ENCODE measurements at places on chromosomes 13 and 19. TPM values are rescaled to one million over a fixed set of nuclear protein-coding genes. Genes with fewer than 3 reads are reported as not detected.

TMEM59L gene
- not detected for total RNA-seq

GRCh38 chr13:41032691-41033376, 13.7 kb upstream of the ELF1 start:
- no peak for DNase-seq

GRCh38 chr13:100860866-100861265, 186.3 kb upstream of the TMTC4 start:
- no peak for DNase-seq

- DNase-seq, result no peak
These were observed 9.1 kb upstream of the SLC35E1 start for GRCh38 chr19:16581145-16581970.

GPC6 gene
- 11.6 TPM for total RNA-seq

CRX gene
- total RNA-seq, result not detected

RXFP2 gene
- total RNA-seq, result not detected

SPTBN4 gene
- total RNA-seq, result not detected

CCDC124 gene
- 46.0 TPM for total RNA-seq

LILRA1 gene
- not detected for total RNA-seq

DNA sequence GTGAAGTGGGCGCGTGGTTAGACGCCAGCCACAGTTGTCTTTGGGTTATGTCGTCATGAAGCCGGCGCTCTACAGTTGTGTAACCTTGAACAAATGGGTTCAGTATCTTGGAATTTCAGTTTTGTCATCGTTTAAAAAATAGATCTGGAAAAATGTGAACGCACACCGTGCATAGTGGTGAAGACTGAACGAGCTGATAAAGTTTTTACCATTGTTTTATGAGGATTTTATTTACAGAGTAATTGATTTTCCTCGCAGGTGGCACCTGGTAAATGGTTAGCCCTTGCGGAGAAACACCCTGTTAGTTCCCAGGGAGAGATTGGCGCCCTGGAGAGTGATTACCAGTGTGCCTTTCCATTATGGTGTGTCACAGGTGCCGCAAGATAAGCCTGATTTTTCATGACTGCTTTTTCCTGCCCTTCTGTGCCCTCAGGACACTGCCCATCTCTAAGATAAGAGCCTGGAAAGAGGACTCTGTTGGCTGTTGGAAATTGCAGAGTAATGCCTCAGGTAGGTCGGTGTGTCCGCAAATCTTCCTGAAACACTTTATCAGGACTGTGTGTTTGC, 577 bp downstream of the ZNF181 start:
- no peak for DNase-seq

DNA sequence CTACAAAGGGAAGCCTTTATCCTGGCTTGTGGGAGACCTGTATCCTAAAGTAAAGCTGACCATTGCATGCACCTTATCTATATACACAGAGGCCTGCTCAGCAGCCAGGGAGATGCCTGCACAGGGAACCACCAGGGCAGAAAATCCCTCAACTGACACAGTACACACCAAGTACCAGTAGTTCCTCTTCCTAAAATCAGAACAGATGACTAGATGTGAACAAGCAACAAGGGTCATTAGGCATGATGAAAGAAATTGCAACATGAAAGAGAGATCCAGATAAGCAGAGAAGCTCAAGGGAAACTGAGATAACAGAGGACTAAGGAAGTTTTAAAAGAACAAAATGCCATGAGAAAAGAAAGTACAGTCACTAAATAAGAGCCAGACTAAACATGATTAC, 39.7 kb upstream of the SLC7A9 start:
- DNase-seq, result no peak

DNA sequence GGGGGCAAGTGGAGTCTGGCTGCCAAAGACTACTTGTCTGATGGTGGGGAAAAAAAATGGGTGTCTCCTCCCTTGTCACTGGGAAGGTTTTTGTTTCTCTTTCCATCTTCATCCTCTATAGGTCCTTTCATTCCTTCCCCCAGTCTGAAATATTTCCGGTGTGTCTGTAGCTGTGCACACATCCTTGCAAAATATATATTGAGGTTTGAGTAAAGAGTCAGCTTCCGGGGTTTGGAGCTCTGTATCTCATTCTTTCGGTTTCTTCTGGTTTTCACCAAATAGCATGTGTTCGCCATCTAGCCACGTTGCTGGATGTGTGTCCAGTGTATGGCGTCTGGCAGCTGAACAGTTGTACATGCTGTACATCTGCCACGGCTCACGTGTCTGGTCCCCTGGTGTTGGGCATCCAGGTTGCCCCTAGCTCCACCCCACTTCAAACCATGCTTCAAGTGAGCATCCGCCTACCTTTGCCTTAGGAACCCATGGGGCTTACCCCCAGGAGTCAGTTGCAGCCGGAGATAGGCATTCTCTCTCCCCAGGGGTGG, 142.2 kb downstream of the SIPA1L3 start:
- no peak for DNase-seq

CPB2 gene
- total RNA-seq, result 0.37 TPM

- DNase-seq, result no peak
These were observed 15.1 kb downstream of the PRAM1 start for GRCh38 chr19:8487137-8487851.

GRCh38 chr13:48735571-48735970, 81.8 kb downstream of the CYSLTR2 start:
- no peak for DNase-seq

TEKTIP1 gene
- not detected for total RNA-seq

- no peak for DNase-seq
These were observed 15.3 kb downstream of the NAXD start for GRCh38 chr13:110630566-110631119.

WDR87 gene
- total RNA-seq, result 0.14 TPM

GRCh38 chr19:5953680-5954213, 24.2 kb downstream of the RANBP3 start:
- no peak for DNase-seq

MTUS2 gene
- total RNA-seq, result 28.1 TPM

- no peak for DNase-seq
These were observed 257.6 kb downstream of the DLEU7 start for GRCh38 chr13:50585674-50586413.

C1QTNF9 gene
- total RNA-seq, result not detected

GRCh38 chr13:94394723-94395122, 84.8 kb downstream of the DCT start:
- no peak for DNase-seq

- no peak for DNase-seq
These were observed 32.5 kb upstream of the CACTIN start for GRCh38 chr19:3658870-3659745.

DNA sequence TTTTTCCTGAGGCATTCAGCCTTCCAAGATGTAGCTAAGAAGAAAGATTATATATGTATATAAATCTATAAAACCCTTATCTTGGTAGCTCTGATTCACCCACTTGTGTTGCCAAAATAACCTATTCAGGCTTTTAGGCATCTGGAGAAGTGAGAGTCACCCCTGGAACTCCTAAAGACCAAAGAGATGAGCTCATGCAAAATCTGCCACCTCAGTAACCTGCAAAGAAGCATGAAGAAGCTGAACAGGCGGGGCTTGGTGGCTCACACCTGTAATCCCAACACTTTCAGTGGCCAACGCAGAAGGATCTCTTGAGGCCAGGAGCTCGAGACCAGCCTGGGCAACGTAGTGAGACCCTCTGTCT, 393.7 kb downstream of the FOXO1 start:
- no peak for DNase-seq

DNA sequence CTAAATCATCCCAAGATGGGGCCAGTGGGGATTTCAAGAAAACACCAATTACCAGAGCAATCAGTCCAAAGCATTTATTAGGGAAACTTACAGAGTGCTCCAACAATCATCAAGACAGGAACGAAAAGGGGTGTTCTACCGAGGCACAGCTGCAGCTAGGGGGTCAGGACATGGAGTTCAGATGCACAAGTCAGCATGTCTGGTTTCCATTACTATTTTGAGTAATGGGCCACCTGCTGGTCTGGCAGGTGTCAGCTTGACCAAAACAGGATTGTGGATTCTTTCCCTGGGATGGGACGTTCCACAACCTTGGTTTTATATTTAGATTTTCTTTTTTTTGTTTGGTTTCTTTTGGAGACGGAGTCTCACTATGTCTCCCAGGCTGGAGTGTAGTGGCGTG, 3.9 kb upstream of the UBL5 start:
- no peak for DNase-seq

DNA sequence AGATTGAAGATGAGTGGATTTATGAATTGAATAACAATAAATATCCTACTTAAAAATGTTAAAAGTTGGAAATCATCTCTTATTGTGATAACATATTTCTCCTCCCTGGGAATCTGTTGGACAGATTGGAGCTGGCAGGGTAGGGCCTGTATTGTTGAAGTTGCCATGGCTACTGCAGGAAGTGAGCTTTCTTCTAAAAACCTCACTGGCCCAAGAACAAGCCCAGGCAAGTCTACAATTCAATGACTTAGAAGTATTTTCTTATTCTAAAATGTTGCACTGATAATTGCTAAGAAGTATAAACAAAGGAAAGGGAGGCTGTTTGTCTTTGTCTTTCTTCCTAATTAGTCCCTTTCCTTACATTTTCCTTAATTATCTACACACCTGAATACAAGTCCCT, 112.1 kb downstream of the DLEU7 start:
- DNase-seq, result no peak

PRKCG gene
- not detected for total RNA-seq

ZNF296 gene
- not detected for total RNA-seq

DNA sequence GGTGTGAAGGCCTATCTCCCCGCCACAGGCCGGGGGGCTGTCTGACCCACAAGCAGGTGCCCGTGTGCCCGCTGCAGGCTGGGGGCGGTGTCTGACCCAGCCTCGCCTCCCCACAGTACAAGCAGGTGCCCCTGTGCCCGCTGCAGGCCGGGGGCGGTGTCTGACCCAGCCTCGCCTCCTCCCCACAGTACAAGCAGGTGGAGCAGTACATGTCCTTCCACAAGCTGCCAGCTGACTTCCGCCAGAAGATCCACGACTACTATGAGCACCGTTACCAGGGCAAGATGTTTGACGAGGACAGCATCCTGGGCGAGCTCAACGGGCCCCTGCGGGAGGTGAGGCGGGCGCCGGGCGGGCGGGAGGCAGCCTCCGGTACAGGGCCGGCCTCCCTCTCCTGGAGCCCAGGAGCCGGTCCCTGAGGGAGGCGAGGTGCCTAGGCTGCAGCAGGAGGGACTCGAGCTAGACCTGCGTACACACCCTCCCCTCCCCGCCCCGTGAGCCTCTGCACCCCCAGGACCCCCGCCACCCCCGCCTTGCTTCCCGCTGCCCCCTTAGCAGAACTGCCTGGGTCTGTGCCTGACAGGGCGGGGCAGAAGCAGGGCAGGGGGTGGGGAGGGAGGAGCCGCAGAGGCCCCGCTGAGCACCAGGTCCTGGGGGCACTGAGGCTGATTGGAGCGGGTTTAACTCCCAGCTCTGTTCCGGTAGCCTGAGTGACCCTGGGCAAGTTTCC, 20.6 kb downstream of the HCN2 start:
- peak; percentile 33 for DNase-seq

RHPN2 gene
- 39.1 TPM for total RNA-seq

DNA sequence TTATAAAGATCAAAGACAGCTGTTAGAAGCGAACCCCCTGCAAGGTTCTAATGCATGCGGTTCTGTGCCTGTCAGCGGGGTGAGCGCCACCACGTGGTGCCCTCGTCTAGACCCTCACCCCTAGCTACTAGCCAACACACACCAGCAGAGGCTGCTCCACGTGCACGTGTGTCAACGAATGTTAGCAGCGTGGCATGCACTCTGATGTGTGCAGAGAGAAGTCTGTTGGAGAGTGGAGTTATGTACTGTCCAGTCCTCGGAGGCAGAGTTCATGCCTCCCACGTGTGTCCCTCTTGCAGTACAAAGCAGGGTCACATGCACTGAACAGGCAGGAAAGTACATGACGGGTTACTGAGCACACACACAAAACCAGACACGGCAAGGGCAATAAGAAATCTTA, 75.0 kb upstream of the SLC15A1 start:
- no peak for DNase-seq

DNA sequence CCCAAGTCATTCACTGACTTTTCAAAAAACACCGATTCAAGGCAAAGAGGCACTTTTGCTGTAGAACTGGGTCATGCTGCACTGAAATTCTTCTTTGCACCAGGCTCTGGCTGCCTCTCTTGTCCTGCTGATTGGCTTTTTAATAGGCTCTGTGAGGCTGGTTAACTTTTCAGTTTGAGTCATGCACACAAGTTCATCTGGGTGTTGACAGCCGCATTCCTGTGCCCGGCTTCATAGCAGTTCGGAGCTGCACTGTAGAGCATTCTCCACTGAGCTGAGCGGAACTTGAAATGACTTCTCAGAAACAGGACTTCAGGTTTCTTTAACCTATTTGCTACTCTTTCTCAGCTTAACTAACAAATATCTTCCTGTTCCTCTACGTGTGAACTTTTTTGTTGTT, 978.3 kb downstream of the UQCRFS1 start:
- DNase-seq, result peak; percentile 25

GRCh38 chr19:16210168-16210567, 12.5 kb downstream of the AP1M1 start:
- no peak for DNase-seq

DNA sequence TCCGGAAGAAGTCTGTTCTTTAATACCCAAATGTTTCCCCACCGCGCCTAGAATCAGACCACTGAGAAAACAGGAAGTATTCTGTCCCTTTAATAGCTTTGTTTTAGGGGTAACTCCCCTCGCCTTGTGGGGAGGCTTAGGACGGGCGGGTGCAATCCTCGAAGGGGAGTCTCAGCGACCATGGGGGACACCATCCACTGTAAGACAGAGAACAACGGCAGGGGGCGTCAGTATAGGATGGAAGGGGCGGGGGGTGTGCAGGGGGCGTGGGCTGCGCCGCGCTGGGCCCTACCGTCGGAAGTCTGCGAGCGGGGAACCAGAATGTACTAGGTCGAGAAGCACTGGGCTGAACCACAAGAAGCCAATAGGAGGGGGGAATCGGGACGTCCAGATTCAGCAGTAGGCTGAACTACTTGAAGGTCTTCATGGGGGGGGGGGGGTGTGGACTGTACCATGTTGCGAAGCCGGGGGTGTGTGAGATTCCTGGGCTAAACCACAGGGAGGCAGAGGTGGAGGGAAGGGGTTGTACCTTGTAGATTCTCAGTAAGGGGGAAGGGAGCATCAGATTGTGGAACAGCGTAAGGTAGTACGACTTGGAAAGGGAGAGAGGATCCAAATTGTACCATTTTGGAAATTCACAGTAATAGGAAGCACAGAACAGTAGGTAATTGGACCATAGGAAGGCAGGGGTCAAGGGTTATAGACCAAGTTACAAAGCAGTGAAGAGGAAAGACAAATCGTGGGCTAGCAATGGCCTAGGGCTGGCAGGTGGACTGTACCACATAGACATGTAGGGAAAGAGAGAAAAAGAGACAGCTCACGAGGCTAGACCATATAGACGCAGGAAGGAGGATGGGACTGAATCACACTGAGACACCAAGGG, 1.0 kb upstream of the DBP start:
- peak; percentile 97 for DNase-seq

Measured in stomach (tissue), 19 donors.